ENCODE measurements at places on chromosomes 6 and 20.

- no peak for DNase-seq
Measured at GRCh38 chr20:22836211-22836610, 198.9 kb upstream of the SSTR4 start.

- DNase-seq: no peak
Measured at GRCh38 chr6:33716379-33716778, 4.9 kb upstream of the UQCC2 start.

GRCh38 chr6:48809245-48809644 is 653.8 kb downstream of the MMUT start:
- no peak for DNase-seq

DNA sequence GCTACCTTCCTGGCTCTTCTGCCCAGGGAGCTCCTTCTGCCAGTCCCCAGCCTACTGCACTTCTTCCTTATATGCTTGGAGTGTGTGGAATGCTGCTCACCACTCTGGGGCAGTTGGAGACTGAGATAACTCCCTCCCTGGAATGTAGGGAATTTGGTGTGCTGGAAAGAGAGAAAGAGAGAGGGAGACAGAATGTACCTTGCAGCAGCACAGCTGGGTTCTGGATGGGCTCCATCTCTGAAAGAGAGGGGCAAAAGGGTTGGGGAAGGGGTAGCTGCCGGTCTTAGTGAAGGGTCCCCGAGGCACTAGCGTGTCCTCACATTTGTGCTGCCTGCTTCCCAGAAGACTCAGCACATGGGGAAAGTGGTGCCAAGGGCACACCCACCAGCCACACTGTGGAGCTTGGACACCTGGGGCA is 40.2 kb upstream of the DDR1 start:
- no peak for DNase-seq

GRCh38 chr6:85089255-85089654 is 324.9 kb upstream of the TBX18 start:
- no peak for DNase-seq

DNA sequence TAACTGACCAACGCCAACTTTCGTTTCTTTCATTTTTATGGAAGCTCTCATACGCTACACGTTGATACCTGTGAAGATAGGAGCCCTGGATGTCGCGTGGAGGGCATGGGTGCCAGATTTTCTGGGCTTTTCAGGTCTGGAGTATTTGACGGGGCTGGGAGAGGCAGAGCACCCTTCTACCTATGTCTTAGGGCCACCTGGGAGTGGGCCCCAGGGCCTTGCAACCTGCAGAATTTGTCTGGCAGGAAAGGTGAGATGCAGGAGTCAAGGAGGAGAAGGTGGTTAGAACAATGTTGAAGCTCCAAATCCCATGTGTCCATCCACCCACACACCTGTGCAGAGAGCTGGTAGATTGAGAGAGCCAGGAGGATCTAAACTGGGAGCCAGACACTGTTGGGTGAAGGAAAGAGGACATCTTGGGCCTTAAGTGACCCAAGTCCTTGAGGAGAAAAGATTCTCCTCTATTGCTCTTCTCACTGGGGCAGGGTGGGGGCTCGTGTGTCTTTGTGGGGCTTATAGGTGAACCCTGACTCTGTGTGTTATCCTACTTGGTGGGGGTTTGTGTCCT is 27.4 kb upstream of the PCMTD2 start:
- DNase-seq: no peak

DNA sequence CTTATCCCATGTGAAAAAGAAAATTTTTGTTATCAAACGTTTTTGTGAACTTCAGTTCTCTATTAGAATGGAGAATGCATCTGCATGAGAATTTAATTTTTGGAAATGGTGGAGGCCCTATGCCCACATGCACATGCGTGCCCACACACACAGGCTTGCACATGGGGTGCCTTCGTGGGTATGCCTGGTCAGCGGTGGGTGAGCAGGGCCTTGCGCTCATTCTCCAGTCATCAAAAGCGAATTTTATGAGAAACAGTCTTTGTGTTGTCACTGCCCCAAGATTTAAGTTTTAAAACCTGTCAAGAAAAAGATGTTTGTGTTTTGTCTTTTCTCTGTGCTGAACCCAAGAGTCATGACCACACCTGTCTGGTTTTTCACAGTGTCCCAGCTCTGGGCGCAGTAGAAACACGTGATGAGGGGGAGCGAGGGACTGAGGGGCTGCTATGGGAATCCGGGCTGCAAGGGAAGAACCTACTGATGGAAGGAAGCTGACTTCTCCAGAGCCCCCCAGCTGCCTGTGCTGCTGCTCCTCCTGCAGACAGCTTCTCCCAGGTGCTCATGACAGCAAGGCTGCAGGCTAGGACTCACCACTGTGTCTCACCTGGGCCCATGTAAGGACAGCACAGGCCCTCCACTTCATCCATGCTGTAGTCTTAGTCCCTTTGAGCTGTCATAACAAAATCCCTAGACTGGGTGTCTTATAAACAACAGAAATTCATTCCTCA is 153.6 kb downstream of the SYCP2 start:
- DNase-seq: no peak

GRCh38 chr6:45732731-45733130 is 282.9 kb downstream of the CLIC5 start:
- no peak for DNase-seq

DNA sequence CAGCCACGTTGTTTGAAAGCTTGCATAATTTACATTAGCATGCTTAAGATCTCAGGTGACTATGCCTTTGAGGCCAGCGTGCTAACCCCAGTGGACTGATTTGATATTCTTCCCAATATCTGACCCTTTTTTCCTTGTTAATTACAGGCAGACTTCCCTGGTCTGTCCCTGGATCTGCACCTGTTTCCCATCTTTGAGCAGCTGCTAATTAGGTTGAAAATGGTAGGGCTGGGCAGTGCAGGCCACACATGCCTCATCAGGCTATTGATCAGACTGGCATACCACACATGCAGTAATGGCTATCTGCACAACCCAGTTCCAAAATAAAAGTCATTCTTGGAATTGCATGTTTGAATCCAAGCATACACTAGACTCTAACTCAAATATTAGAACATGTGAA is 164.3 kb upstream of the TFAP2D start:
- DNase-seq: no peak

DNA sequence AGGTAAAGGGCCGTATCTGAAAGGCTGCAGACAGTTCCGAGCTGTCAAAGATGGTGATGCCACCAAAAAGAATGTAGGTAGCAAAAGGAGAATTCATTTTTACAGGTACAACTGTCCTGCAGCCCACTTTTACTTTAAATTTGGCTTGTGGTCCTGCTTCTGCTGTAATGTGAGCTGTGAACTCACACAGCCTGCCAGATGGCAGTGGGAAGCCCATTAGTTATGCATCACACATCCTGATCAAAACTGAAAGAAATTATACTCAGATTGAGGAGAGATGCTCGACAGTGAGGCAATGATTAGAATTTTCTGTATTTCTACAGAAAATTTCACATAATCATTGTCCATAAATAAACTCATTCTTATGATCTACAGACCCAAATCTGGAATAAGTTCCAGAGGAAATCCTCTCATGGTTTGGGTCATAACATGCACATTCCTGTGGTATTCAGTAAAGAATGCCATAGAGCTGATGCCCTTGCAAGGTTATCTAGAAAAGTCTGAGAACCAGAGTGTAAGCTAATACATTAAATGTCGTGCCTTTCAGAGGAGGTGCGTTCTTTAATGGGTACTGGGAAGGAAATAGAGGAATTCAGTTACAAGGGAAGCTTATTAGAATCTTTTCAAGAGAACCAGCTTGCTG is 23.9 kb upstream of the E2F3 start:
- DNase-seq: no peak

DNA sequence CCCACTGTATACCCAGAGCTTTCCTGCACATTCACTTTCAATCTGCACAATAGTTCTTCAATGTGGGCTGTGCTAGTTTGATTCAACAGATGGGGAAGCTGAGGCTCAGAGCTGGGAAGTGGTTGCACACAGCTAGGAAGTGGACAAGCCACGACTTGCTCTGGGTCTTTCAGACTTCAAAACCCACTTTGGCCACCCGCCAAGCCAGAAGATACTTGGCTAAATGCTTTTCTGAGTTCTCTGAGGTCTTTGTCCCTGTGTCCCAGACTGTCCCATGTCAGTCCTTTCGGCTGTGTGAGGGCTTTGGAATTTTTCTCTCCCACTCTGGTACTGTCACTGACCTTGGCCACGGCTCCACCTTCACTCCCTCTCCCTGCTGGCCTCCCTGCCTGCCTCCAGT is 10.6 kb downstream of the PDYN start:
- no peak for DNase-seq

DNA sequence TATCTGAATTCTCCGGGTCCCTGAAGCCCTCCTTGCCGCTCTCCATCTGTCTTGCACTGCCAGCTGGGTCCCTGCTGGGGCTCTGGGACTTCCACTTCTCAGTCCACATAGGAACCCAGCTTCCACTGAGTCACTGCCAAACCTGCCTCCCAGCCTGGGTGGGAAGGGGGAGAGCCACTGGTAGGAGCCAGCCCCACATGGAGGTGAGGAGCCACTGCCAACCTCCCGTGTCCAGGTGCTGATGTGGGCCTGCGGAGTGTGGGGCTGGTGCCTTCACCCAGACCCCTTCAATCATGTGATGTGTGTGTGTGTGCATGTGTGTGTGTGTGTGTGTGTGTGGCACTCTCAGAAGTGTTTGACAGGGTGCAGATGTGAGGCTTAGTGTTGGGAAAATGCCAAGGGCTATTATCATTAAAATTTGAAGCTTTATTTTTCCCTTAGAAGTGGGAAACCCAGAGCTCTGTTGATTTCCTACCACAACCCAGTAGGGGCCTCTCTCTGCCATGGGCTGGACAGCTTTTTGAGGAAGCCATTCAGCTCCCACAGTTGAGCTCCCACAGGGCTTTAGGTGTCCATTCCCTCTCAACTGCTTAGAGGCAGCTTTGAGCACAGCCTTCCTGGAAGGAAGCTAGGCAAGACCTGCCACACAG is 9.3 kb upstream of the SGK2 start:
- no peak for DNase-seq

DNA sequence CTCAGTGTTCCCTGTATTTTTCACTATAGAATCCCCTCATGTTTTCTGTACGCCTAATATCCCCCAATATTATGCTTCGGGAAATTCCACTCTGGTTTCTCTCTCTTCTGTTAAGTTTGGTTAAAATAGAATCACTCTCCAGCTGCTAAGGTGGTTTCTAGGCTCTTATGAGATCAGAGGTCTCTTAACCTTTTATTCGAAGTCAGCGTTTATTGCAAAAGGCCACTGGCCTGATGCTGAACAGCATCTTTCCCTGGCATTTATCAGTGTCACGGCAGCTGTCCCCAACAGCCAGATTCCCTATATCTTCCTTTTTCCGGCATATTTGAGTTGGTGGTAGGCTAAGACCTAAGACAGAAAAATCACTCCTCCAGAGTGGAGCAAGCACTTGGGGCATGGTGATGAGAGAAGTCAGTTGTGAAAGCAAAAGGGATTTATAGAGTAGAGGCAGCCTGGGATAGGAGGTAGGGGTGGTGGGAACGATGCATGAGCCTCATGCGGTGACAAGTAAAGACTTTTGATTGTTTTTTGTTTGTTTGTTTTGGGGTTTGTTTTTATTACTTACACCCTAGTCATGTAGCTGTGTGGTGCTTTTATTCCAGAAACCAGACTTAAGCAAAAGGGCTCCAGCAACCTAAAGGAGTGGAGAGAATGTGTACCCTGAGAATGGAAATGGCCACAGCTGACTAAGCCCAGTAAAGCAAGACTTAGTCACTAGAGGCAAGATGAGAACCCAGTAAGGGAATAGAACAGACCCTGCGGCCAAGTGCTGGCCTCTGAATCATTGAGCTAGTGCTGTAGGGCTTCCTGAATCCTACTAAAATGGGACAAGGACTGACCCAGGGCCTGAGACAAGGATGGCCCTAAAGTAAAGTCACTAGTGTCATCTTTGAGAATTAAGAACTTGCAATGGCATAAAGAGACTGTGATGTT is 233.0 kb upstream of the PRND start:
- no peak for DNase-seq

DNA sequence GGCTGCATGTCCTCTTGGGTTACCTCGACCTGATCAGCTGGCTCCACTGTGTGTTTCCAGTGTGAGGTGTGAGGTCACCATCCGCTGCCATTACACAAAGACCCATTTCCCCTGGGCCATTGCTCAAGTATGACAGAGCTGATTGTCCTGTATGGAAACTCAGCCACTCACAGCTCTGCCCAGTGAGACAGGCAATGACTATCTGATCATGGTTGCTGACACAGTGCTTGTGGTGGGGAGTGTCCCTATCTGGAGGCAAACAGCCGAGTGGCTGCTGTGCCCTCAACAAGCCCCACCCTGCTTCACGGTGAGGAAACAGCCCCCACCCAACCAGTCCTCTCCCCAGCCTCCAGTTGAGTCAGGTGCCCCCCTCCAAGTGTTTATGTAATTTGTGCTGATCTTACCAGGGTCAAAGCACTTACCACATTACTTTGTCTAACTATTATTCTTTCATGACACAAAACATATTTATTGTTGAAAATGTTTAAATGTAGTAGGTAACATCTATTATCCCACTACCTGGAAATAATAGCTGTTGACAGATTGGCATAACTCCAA is 11.7 kb upstream of the MAPK13 start:
- DNase-seq: peak; percentile 59

- DNase-seq: no peak
Measured at GRCh38 chr6:10556589-10556988, 35.4 kb downstream of the GCNT2 start.

GRCh38 chr6:71333697-71334096 is 45.1 kb downstream of the OGFRL1 start:
- DNase-seq: no peak

DNA sequence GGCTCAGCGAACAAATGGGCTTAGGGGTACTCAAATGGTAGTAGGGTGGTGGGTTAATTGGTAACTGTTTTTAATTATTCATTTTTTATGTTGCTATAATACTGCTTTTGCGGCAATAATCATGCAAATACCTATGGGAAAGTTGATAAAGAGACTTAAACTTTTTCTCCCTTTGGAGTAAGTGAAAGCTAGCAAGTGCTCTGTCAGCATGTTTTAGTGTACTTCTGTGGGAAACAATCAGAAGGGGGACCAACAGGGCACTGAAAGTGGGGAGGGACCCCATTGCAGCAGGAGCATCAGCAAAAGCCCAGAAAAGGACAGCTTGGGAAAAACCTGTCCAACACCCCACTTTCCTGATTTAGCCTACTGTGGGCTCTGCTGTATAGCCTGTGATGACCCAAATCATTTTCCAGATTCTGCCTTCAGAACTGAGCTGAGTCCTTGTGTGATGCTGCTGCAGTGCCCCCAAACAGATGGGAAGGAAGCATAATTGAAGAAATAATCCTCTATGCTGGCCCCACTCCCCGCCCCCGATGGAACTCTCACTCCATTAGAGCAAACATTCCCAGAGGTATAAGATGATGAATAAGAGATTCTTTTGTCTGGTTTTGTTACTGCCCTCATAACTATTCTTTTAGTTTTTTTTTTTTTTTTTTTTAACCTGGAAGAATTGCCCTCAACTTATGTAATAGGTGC is 322.8 kb downstream of the CD83 start:
- no peak for DNase-seq

DNA sequence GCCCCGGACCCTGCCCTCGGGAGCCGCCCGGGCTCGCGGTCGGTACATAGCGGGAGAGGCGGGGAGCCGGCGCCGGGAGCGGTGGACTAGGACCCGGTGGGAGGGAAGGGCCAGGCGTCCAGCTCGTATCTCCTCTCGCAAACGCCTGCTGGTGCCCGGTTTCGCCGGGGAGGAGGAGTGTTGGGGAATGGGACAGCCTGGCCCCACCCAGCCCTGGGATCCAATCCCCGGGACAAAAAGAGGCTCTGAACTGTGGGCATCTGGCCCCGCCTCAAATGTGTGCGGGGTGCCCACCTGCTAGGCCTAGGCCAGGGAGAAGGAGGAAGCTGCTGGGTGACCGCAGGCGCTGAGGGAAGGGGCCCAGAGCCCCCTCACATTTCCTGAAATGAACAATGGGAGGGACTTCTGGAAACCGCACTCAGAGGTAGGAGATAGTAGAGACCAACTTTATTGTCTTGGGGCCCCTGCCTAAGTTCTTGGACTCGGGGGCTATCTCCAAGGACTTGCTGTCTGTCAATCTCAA is at the start of gene KCNK17:
Gene KCNK17, minus strand, starts transcription at position 147 of the 523 bp plus-strand sequence. Its CDS starts 99 bp downstream, at position 48.
- no peak for DNase-seq

All from stimulated activated CD8-positive, alpha-beta memory T cell treated with anti-CD3 and anti-CD28 coated beads, Interleukin-12 subunit alpha, Interleukin-12 subunit beta, amount 100 ng/mL, for 4 hours (primary cell).